Activated naive CD4-positive, alpha-beta T cell (primary cell): ENCODE measurements at places on chromosomes 5 and 9.

DNA sequence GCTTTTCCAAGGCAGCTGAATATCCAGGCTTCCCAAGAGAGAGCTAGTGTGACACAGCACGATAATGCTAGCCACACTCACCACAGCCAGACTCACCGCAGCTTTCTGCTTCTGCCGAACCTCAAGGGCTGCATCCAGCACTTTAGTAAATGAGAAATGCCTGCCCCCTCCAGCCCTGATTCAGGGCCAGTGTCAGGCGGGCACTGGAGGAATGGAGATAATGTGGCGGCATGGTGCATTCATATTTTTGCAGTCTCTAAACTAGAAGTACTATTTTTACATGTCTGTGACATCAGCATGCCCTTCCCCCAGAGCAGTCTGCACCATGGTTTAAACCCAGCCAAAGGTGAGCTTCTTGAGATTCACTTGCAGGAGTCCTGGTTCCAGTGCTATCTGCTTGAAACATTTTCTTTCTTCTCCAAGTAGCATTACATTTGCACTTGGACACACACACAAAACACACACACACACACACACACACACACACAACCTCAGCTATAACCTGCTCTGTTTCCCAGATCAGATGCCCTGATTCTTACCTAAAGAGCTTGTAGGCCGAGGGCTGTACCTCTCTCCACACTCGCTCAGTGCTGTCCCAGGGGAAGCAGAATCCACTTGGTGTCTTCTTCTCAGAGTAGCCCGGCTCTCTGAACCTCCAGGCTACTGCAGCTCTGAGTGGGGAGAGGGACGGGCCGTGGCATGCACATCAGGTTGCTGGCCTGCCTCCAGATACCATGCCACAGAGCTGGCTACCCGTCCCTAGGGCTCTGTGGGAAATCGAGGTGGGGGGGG is at the start of gene FGF1:
Gene FGF1, minus strand, starts transcription at position 673 of the 792 bp plus-strand sequence. CDS start 71,963 bp downstream, outside the sequence.
- DNase-seq = no peak

DNA sequence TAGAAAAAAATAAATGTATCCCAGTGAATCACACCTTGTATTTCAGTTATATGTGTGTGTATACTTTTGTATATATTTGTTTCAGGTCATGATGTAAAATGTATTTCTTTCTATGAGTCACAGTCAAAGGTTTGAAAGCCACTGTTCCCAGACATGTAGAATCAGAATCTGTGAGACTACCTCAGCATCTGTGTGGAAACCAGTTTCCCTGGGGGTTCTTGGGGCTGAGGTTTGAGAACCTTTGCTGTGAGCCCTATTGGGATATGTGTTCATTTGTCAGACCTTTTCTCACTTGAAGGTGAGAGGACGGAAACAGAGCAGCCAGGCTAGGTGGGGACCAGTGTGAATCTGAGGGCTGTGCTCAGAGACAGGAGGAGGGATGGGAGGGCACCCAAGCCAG is 78.7 kb upstream of the SAP30L start:
- no peak for DNase-seq

DNA sequence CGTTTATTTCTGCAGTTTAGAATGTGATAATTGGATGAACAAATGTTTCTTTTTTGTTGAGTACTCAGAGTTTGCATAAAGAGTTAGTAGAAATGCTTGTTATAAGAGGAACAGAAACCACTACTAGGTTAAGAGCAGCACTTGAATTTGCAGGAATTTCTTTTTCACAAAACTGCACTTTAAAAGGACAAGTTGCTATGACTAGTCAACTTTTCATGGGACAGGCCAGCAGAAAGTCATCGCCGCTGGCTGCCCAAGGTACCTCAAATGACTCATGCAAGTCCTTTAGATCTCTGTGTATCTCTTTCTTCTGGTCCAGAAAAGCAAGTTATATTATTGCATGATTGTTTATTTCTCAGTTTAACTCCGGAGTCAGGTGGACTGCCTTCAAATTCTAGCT is 97.3 kb upstream of the HMHB1 start:
- no peak for DNase-seq

GRCh38 chr5:158368686-158369085 is 509.7 kb upstream of the CLINT1 start:
- DNase-seq = no peak

DNA sequence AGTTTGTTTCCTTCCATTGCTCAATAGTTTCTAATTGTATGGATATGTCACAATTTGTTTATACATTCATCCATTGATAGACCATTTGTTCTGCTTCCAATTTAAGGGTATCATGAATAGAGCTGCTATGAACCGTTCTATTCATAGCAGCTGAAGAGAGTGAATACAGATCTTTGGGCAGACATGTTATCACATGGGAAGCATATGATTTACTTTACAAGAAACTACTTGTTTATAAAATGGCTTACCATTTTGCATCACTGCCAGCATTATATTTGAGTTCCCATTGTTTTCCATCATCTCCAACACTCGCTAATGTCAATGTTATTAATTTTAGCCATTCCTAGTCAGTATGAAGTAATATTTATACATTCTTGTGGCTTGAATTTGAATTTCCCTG is 549.0 kb downstream of the MAT2B start:
- DNase-seq = no peak
